Uterus (tissue), 4 donors: ENCODE measurements at places on chromosomes 11 and 22.

GRCh38 chr22:27842669-27843431, 41.3 kb upstream of the MN1 start:
- DNase-seq = no peak

GRCh38 chr11:87097582-87097981, 59.8 kb downstream of the TMEM135 start:
- no peak for DNase-seq

DNA sequence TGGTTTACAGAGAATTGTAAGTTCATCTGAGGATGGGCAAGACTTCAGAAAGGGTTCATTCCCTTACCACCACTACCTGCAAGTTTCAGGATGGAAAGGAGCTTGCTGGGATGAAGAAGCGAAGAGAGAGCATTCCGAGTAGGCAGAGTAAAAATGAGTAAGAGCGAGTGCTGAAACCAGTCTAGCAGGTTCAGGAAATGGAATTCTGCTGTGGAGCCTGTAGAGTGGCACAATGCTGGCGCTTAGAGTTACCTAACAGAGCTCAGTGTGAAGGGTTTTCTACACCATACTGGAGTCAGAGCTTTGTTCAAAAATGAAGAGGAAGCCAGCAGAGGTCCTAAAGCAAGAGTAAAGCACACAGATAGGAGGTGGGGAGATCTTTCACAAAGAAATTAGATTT, 179.2 kb upstream of the ZC3H12C start:
- DNase-seq = no peak

DNA sequence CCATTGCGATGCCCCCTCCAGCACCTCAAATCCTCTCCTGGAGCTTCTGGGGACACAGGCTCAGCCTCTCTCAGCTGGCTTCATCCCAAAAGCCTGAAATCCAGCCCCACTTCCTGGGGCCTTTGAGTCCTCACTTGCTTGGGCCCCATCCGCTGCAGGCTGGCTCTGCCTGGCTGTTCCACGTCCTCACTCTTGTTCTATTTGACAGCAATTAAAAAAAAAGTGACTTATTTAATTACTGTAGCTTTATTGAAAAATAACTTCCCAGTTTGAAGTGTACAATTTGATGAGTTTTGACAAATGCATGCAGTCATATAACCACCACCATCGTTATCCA, 27.2 kb downstream of the PARVG start:
- DNase-seq = no peak

DNA sequence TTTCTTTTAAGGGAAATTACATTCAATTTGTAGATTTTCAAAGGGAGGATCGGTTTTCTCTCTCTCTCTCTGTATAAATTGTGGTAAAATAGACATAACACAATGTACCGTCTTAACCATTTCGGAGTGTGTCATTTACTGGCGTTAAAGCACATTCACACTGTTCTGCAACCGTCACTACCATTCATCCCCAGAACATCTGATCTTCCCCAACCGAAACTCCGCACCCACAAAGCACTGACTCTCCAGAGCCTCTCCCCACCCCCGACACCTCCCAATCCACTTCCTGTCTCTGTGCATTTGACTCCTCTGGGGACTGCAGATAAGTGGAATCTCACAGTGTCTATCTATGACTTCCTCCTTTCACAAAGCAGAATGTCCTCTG, 15.9 kb upstream of the GRAMD4 start:
- no peak for DNase-seq

- DNase-seq = peak; percentile 61
These were observed 60.6 kb downstream of the MICAL2 start for GRCh38 chr11:12170984-12171383.

DNA sequence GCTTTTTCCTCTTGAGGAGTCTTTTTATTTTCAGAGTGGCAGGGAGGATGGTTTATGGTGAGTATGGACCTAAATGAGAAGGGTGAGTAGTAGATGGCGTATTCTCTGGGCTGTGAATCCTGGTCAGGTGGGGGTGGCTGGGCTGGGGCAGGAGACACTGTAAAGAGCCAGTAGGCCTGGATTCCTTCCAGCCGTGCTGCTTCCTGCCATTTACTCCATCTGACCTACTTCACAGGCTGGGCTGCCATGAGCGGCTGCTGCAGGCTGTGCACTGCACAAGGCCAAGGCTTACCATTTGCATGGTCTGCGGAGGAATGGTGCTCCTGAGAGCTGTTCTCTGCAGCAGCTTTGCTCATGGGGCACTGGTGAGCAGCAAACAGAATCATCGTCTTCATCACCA, 297.6 kb downstream of the KIRREL3 start:
- no peak for DNase-seq

GRCh38 chr11:103731670-103732069, 304.8 kb upstream of the DDI1 start:
- no peak for DNase-seq

- no peak for DNase-seq
These were observed 128.2 kb downstream of the SGSM3 start for GRCh38 chr22:40498420-40499208.

- peak; percentile 63 for DNase-seq
These were observed 1.9 kb downstream of the CHRM4 start for GRCh38 chr11:46389450-46390330.

GRCh38 chr11:122146475-122146874, 30.5 kb upstream of the BLID start:
- no peak for DNase-seq

- no peak for DNase-seq
These were observed 91.9 kb upstream of the TP53I11 start for GRCh38 chr11:45042560-45042959.

DNA sequence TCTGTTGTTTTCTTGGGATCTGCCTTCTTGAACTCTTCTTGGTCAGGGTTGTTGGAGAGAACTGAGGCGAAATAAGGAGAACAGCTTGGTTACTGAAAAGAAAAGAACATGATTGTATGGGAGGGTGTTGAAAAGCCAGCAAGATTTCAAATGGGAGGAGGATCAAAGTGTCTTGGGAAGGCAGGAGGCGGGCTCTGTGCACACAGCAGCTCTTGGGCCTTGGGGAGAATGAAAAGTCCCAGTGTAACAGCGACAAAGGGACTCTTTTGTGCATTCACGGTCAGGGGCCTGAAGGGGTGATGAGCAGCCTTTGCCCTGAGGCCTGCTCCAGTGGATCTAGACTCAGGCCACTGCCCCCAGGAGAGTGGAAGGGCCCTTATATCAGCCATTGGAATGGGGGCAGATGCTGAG, 135.4 kb downstream of the ADAMTS15 start:
- no peak for DNase-seq

DNA sequence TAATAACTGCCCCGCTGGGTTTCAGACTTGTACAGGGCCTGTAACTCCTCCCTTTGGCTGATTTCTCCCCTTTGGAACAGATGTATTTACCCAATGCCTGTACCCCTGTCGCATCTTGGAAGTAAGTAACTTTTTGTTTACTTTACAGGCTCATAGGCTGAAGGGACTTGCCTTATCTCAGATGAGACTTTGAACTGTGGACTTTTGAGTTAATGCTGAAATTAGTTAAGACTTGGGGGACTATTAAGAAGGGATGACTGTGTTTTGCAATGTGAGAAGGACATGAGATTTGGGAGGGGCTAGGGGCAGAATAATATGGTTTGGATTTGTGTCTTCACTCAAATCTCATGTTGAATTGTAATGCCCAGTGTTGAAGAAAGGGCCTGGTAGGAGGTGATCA, 62.0 kb downstream of the TRPC6 start:
- DNase-seq = no peak

DNA sequence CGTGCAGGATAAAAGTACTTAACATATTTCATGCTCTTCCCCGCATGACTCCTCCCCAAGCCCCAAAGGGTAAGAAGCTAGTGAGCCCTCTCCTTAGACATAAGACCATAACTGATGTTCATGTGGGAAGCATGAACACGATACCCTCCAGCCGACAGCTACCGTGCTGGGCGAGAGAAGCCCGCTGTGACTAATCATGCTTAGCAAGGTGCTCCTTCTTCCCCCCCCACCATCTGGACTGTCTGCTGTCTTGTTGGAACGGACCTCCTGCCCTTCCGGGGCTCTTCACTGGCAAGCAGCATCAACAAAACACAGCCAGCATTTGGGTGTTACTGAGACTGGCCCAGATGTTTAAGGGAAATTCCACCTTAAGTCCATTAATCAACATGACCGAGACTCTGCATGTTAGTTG, 200.6 kb downstream of the DBX1 start:
- no peak for DNase-seq

GRCh38 chr22:39490135-39490798, 11.8 kb upstream of the MIEF1 start:
- peak; percentile 72 for DNase-seq

DNA sequence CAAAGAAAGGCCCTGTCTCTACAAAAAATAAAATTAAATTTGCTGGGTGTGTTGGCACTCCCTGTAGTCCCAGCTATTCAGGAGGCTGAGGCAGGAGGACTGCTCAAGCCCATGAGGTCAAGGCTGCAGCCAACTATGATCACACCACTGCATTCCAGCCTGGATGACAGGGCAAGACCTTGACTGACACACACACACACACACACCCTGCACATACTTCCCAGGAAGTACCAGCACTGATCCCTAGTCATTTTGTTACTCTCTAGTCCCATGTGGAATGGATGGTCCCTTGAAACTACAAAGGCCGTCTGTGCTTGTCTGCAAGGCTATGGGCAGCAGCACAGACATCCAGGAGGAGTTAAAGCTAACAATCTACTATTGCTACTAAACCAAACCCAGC, 59.7 kb upstream of the CYP2D6 start:
- no peak for DNase-seq

DNA sequence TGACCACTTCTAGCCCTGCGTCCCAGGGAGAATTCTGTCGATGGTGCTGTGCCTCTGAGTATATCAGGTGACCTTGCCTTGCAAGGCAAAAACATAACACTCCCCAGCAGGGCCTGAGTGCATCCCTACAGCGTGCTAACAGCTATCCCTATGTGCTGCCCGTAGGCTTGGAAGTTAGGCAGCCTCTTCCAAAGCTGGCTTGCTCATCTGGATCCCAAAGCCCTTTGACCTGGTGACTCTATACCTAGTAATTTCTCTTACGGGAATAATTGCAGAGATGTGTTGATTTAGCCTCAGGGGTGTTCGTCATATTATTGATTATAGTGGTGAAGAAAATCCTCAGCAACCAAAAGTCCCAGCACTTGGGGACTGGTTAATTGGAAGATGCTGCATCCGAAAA, 32.6 kb upstream of the CRYBB3 start:
- DNase-seq = no peak

- DNase-seq = peak; percentile 87
These were observed 47.8 kb downstream of the DBX1 start for GRCh38 chr11:20112291-20113148.

DNA sequence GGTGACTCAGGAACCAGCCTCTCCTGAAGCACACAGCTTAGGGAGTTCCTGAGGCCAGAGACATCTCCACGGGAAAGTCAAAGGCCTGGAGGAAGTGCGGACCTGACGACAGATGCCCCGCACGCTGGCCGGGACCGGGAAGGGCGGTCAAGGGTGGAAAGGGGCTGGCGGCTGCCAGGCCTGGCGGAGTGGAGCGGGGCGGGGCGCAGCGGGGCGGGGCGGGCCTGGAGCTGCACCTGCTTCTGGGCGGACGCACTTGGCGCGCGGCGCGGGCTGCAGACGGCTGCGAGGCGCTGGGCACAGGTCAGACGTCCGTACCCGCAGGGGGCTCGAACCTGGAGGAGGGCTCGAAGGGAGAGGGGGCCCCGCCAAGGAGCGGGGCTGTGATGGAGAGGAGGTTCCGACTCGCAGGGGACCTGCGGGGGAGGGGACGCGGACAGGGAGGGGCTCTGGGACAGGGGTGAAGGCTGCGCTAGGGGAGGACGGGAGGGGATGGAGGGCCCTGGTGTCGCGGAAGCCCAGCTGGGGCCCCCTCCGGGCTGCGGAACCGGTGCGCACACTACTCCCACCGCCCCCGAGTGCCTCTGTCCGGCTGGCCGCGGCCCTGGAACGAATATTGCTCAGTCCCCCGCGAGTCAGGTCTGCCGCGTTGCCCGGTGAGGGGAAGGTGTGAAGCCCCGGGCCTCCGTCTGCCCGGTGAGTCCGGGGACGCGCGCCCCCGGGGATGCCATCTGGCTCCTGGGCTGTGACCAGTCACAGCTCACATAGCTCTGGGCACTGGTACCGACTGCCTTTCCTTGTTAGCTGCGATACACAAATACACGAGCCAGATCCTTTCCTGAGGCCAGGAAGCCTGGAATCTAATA, at the start of gene TMEM45B:
TSS of gene TMEM45B (plus strand) at position 253 of the 866 bp plus-strand sequence. CDS start 36,635 bp downstream, outside the sequence.
- no peak for DNase-seq

- no peak for DNase-seq
These were observed 28.7 kb upstream of the RTL6 start for GRCh38 chr22:44526779-44527126.

GRCh38 chr11:112666253-112666652, 295.0 kb upstream of the NCAM1 start:
- DNase-seq = no peak

DNA sequence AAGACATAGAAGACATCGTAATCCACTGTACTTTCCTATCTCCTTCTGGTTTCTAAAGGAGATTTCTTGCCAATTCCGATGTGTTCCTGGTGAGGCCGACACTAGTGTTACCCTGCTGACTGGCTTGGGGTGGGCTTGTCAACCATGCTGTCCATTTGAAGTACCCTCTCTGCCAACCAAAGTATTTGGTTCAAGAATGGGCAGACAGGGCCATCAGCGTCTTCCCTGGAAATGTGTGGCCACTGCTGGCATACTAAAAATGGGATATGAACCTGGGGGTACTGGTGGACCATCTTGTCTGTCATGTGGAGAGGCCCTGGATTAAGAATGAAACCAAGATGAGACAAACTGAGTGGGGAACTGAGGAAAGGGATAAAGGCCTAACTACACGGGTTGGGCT, 1.8 kb upstream of the VSTM5 start:
- DNase-seq = no peak
